ENCODE measurements at places on chromosomes 1 and 21. TPM values are rescaled to one million over a fixed set of nuclear protein-coding genes. Genes with fewer than 3 reads are reported as not detected.

MYBPH gene
- polyA plus RNA-seq: not detected

C1QC gene
- not detected for polyA plus RNA-seq

RHCE gene
- polyA plus RNA-seq: 0.30 TPM

FMO3 gene
- not detected for polyA plus RNA-seq

PLD5 gene
- polyA plus RNA-seq: not detected

SKI gene
- 0.80 TPM for polyA plus RNA-seq

CALML6 gene
- polyA plus RNA-seq: not detected

PRKAB2 gene
- 2.3 TPM for polyA plus RNA-seq

MIER1 gene
- 30.1 TPM for polyA plus RNA-seq

STUM gene
- polyA plus RNA-seq: not detected

ANKRD65 gene
- polyA plus RNA-seq: not detected

TSPEAR gene
- polyA plus RNA-seq: 0.07 TPM

CHAF1B gene
- polyA plus RNA-seq: 0.65 TPM

CLCA4 gene
- not detected for polyA plus RNA-seq

DNA sequence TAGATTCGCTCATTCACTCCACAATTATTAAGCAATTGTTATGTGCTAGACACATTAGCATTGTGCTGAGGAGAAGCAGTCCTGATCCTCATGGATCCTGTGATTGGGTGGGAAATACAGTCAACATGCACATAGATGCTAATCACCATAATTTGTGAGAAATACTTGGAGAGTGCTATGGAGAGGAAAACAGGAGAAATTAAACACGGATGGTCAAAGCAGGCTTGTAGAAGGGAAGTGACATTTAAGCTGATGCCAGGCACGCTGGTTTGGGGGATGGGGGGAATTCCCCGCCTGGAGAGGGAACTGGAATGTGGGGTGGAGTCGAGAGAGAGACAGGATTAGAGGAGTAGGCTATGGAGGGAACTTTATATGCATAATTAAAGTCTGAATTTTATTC, 52.2 kb upstream of the L1TD1 start:
- H3K4me3 ChIP-seq: no peak overlapping the region
- DNase-seq: no peak
- no peak overlapping the region for H3K27ac ChIP-seq
- H3K4me1 ChIP-seq: no peaks in the 10 kb centered on the region
- H3K36me3 ChIP-seq: peaks cover 31% of the 10 kb centered on the region

DNA sequence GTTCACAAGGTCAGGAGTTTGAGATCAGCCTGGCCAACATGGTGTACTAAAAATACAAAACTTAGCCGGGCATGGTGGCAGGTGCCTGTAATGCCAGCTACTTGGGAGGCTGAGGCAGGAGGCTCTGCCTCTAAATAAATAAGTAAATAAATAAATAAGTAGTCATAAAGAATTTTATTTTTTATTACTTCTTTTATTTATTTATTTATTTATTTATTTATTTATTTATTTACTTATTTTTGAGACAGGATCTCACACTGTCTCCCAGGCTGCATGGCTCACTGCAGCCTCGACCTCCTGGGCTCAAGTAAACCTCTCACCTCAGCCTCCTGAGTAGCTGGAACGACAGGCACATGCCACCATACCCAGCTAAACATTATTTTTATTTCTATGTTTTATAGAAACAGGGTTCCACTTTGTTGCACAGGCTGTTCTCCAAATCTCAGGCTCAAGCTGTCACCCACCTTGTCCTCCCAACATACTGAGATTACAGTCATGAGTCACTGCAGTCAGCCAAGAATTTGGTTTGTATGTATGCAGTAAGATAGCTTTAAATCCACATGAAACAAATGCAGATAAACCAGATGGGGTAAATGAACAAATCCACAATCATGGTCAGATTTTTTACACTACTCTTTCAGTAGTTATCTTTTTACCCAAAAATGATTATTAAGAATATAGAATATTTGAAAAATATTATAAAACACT, 523.3 kb upstream of the RGS18 start:
- DNase-seq: no peak
- H3K4me1 ChIP-seq: no peaks in the 10 kb centered on the region
- H3K36me3 ChIP-seq: peaks cover 3% of the 10 kb centered on the region
- no peaks in the 10 kb centered on the region for H3K27me3 ChIP-seq
- H3K4me3 ChIP-seq: no peak overlapping the region

DNA sequence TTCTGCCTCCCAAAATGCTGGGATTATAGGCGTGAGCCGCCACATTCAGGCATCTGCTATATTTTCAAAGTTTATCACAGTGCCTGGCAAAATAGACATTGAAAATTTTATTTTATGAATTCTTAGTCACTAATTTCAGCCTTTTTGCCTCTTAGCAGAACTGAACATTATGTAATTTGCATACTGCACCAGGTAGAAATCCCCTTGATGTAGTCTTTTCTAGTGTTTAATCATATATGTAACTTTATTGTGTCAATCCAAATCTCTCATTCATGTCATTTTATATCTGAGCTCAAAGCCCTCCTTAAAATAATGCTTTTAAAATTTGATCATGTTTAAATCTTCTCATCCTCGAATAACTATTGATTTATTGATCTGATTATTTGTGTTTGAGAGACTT, 19.2 kb downstream of the WDTC1 start:
- H3K4me1 ChIP-seq: peaks cover 15% of the 10 kb centered on the region
- H3K27ac ChIP-seq: peak overlapping the region; percentile 72
- DNase-seq: no peak

GRCh38 chr1:22978299-22978698, 5.6 kb upstream of the LACTBL1 start:
- H3K4me1 ChIP-seq: no peaks in the 10 kb centered on the region
- H3K4me3 ChIP-seq: no peak overlapping the region
- peaks cover 17% of the 10 kb centered on the region for H3K27me3 ChIP-seq
- no peaks in the 10 kb centered on the region for H3K36me3 ChIP-seq
- no peak overlapping the region for H3K27ac ChIP-seq

DNA sequence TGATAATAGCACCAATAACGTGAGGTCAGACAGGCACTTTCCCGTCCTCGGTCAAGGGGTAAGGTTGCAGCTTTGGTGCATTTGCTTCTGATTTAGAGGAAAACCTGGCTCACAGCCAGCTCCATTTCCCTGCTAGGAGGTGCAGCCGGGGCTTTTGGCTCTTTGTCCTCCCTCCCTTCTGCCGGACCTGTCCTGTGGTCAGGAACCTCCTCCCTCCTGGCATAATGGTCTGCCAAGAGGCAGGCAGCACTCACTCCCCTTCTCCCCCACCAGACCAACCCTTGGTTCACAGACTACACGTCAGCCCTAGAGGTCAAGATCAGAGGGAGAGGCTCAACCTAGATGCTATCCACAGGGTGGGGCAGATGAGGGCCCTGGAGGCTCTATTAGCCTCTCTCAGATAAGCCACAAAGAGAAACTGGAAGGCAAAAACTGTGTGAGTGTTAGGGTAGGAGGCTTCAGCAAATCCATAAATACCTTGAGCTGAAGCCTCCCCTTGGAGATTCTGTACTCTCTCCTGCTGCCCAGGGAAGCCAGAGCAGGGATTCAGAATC, 64.8 kb downstream of the PLXNA2 start:
- H3K27ac ChIP-seq: no peak overlapping the region
- no peak for DNase-seq
- peaks cover 7% of the 10 kb centered on the region for H3K27me3 ChIP-seq
- no peak overlapping the region for H3K4me3 ChIP-seq
- H3K4me1 ChIP-seq: no peaks in the 10 kb centered on the region
- no peaks in the 10 kb centered on the region for H3K36me3 ChIP-seq

DNA sequence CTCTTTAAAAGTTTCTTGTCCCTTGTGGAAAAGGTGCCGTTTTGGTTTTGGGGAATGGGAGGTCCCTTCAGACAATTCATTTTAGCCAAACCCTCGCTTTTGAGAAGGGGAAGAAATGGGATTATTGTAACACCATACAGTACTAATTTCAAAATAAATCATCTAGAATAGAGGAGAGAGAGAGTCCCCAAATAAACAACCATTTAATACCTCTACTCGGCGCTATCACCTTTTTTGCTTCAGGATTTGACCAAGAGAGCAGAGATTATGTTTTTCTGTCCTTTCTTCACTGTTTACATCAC, 770 bp upstream of the RC3H1 start:
- H3K27me3 ChIP-seq: no peaks in the 10 kb centered on the region
- no peak for DNase-seq
- peak overlapping the region; percentile 99 for H3K4me3 ChIP-seq

- peaks cover 18% of the 10 kb centered on the region for H3K36me3 ChIP-seq
- peak overlapping the region; percentile 31 for H3K4me3 ChIP-seq
- DNase-seq: no peak
- H3K27me3 ChIP-seq: no peaks in the 10 kb centered on the region
- peak overlapping the region; percentile 77 for H3K27ac ChIP-seq
- H3K4me1 ChIP-seq: peaks cover 60% of the 10 kb centered on the region
Observed at GRCh38 chr1:39842836-39843235, 40.5 kb downstream of the TRIT1 start.

DNA sequence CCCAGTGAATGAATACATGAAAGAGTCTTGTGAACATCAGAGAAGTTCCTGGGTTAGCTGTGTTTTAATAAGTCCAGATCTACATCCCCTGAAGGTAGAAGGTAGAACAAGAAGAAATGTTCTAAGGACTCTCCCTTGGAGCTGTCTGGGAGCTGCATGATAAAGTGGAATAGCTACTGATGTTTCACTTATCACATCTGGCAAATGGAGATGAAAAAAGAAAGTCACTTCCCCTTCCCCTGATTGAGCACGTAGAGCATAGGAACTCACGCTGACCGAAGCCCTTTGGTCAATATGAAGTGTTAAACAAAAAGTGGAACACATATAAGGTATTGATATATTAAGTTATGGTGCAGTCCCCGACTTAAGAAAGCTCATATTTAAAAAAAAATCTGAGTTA, 53.2 kb upstream of the PARP1 start:
- H3K36me3 ChIP-seq: no peaks in the 10 kb centered on the region
- H3K27me3 ChIP-seq: no peaks in the 10 kb centered on the region
- no peak overlapping the region for H3K27ac ChIP-seq
- H3K4me1 ChIP-seq: peaks cover 11% of the 10 kb centered on the region

DNA sequence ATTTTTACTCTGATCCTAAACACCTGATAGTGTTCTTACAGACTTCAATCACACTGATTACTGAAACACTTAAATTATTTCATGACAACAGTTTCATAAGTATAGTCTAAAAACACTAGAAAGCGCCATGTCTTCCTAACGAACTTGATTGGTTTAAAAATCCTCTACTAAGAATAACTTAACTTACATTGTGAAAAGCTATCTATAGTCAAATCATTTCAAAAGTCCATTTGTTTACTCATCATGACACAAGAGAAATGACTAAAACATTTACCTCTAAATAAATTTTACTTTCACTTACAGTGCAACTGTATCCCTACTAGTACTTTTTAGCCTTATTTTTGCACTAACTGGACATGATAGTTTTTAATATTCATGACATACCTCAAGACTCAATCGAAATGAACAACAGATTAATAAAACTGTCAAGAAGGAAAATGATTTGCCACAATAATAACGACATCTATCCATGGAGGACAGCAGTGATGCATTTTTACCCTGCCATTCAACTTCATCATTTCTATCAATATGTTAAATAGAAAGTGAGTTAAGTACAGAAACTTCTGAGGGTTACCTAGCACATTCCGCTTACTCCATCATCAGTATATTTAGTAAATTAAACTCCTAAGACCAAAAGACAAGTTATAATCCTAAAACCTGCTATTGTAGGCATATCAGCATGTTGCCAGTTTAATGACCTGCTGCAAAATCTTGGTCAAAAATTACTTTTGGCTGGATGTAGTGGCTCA, 38.4 kb downstream of the AHCTF1 start:
- peaks cover 20% of the 10 kb centered on the region for H3K36me3 ChIP-seq
- no peak overlapping the region for H3K4me3 ChIP-seq
- no peak for DNase-seq
- no peaks in the 10 kb centered on the region for H3K27me3 ChIP-seq
- H3K4me1 ChIP-seq: peaks cover 7% of the 10 kb centered on the region
- no peak overlapping the region for H3K27ac ChIP-seq

- H3K27me3 ChIP-seq: peaks cover 23% of the 10 kb centered on the region
- DNase-seq: no peak
- H3K27ac ChIP-seq: no peak overlapping the region
Observed at GRCh38 chr1:157639800-157640199, 41.9 kb upstream of the FCRL4 start.

GRCh38 chr1:204072931-204073836, at the start of gene SOX13:
TSS of gene SOX13 (plus strand) at chr1:204073115. CDS start at chr1:204112916, 39,801 bp downstream.
- H3K36me3 ChIP-seq: no peaks in the 10 kb centered on the region
- DNase-seq: no peak
- H3K27ac ChIP-seq: no peak within 1 kb of the TSS
- peak within 1 kb of the TSS; percentile 76 for H3K4me3 ChIP-seq

DNA sequence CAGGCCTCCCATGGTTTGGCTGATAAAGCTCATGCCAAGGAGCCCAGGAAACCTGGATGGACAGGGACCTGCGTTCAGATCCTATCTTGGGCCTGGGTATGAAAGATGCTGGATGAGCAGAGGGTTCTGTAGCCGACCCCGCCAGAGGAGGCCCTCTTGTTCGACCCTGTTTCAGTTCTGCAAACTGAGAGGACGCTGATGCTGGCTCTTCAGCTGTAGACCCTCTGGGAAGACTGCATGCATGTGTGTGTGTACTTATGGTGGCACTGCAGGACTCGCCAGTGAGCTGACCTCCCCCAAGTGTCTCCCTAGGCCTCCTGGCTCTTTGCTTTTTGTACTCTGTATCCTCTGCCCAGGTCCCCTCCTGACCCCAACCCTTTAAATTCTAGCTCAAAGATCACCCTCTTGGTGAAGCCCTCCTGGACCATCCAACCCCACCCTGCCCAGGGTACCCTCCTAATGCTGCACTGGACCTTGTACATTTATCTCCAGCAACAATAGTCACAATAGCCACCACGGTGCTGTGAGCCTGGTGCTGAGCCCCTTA, 1.6 kb downstream of the EPS8L3 start:
- H3K27ac ChIP-seq: no peak overlapping the region
- H3K4me3 ChIP-seq: no peak overlapping the region
- no peaks in the 10 kb centered on the region for H3K27me3 ChIP-seq
- no peak for DNase-seq
- H3K36me3 ChIP-seq: no peaks in the 10 kb centered on the region

GRCh38 chr1:204411451-204412204, at the start of gene PPP1R15B:
TSS of gene PPP1R15B (minus strand) at chr1:204411817. CDS start at chr1:204411411, 406 bp downstream.
- DNase-seq: peak; percentile 97
- peak within 1 kb of the TSS; percentile 100 for H3K27ac ChIP-seq
- peak within 1 kb of the TSS; percentile 97 for H3K4me3 ChIP-seq
- no peaks in the 10 kb centered on the region for H3K27me3 ChIP-seq
- peaks cover 11% of the 10 kb centered on the region for H3K4me1 ChIP-seq
- H3K36me3 ChIP-seq: peaks cover 28% of the 10 kb centered on the region

- H3K36me3 ChIP-seq: no peaks in the 10 kb centered on the region
- no peak overlapping the region for H3K4me3 ChIP-seq
- no peak overlapping the region for H3K27ac ChIP-seq
- DNase-seq: no peak
- peaks cover 12% of the 10 kb centered on the region for H3K4me1 ChIP-seq
Observed at GRCh38 chr1:116878804-116879477, 30.8 kb upstream of the PTGFRN start.

All from naive thymus-derived CD8-positive, alpha-beta T cell (primary cell).